ENCODE measurements at places on chromosomes 6 and 20.

DNA sequence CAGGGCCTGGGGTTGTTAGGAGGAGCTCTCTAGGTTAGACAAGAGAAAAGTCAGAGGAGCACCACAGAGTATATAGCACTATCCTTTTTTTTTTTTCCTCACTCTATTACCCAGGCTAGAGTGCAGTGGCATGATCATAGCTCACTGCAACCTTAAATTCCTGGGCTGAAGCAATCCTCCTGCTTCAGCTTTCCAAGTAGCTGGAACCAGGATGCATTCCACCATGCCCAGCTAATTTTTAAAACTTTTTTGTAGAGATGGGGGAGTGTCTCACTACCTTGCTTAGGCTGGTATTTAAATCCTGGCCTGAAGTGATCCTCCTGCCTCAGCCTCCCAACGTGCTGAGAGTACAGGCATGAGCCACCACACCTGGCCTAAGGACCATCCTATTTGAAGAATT, 19.3 kb upstream of the AKIRIN2 start:
- DNase-seq, result no peak

DNA sequence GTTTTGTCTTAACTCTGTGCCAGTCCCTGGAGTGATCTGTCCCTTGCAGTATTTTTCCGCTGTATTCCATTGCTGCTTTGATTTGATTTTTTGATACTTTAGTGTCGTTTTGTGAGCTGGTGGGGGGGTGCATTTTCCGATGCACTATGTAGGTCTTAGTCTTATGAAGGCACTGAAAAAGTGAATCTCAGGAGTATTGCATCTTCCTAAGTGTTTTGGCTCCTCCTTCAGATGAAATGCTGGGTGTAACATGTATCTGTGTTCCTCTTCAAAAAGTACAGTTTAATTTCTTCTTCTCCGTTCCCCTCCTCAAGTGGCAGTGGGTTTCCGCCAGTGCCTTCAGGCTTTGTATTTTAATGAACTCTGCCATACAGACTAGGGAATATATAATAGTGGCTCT, 580.7 kb upstream of the GJE1 start:
- no peak for DNase-seq

DNA sequence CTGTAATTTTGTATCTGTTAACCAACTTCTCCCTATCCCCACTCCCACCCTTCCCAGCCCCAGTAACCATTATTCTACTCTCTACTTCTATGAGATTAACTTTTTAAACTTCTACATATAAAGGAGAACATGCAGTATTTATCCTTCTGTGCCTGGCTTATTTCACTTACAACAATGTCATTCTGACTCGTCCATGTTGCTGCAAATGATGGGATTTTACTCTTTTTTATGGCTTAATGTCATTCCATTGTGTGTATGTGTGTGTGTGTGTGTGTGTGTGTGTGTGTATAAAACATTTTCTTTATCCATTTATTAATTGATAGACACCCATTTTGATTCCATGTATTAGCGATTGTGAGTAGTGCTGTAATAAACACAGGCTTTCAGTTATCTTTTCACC, 76.1 kb downstream of the COL19A1 start:
- no peak for DNase-seq

GRCh38 chr20:59451641-59452040, 151.2 kb downstream of the EDN3 start:
- no peak for DNase-seq

GRCh38 chr20:53194306-53195290, 222.4 kb downstream of the TSHZ2 start:
- no peak for DNase-seq

DNA sequence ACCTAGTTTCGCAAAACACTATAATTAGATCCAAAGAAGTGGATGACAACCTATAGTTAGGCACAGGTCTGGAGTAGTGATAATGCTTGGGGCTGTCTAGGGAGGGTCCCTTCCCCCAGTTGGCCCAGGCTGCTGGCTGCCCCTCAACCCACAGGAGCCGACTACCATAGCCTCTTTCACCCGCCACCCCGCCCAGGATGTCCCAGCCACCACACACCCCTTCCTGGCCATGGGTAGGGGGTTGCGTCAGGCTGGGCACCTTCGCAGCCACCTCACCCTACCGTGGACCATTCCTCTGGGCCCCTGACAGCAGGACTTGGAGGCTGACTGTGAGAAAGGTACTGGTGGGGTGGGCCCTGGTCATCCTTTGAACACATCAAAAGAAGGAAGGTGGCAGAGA, 8.5 kb downstream of the TFEB start:
- DNase-seq, result no peak

DNA sequence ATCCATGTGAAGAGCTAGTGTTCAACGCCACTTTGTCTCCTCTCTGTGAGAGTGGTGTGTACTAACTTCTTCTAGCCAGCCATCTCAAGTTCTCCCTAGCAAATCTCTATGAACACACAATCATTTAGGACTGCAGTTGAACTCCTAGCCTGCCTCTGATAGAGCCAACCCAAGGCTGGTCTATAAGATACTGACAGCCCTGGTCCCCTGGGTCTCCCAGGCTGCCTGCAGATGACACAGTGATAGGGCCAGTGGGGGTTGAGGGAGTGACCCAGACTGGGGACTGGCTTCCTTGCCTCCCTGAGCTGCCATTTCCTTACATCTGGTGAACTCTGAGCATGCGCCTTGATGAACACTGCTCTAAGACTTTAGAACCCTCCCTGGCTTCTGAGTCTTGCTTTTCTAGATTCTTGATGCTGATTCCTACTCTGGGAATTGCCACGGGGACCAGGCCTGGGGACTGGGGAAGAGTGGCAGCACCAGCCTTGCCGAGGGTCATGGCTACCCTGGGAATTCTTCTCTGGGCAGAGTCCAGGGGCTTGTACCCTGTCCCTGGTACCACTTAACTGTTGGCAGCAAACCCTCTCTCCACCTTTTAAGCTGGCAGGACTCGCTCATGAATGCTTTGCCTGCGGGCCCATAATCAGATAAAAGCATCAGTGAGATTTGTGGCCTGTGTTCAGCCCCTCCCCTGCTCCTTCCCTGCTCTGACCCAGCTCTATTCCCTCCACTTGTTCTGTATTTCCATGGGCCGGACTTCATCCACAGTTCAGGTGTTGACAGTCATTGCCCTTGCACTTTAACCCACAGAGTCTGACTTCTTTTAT, 130.8 kb upstream of the CHD6 start:
- DNase-seq, result no peak

DNA sequence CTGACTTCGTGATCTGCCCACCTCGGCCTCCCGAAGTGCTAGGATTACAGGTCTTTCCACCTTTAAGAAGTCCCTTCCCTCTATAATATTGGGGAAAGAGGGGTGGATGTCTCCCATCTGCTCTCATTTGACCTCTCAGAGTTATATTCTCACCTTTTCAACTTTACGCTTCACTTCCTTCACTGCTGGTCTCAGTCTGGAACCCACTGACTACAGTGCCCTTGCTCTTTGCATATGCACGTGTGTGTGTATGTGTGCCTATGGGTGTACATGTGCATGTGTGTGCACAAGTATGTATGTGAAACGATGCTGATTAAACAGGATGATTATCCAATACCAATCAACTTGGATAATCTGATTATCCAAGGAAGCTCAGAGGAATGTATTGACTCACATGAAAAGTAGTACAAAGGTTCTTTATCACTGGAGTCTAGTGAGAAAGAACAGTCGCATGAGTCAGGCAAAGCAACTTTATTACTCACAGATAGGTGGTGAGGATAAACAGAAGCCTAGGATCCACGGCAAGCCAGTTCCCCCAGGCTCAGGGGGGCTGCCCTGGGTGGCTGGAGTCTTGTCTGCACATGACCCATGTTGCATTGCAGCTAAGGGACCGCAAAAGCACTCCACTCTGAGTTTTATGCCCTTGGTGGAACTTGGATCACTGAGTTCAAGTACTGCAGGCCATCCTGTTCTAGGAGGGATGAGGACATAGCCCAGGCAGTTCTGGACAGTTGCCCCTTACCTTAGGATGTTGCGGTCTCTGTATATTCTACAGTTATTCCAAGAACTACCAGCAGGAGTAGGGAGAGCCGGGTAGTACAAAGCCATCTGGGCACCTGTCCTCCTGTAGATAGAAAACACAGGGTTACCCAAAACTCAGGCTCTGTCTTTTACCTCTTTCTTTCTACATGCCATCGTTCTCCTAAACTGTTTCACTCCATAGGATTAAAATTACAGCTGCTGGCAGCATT, 50.9 kb downstream of the SNRNP48 start:
- no peak for DNase-seq
